ENCODE measurements at places on chromosomes 5 and 9.
A peak's percentile ranks its signal among the peaks of the same experiment; 100 is the strongest.

DNA sequence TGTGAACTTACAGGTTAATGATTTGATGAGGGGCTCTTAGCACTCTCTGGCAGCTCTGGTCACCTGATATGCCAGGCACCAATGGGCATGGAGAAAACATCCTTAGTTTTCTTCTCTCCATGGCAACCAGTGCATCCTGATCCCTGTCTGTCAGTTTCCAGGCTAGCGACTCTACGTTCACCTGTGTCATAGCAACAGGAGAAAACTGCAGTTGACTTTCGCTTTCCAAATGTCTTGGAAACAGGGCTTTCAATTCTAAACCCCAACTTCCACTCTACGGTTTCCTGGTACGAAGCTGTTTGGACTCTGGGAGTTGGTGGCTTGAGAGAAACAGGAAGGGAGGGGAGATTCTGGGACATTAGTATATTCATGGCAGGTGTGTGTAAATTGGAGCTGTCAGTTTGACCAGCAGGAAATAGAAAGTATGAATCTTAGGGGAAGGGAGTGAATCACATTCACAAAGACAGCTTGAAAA lies 74.4 kb downstream of the SLC28A3 start:
- peak; percentile 8 for DNase-seq

DNA sequence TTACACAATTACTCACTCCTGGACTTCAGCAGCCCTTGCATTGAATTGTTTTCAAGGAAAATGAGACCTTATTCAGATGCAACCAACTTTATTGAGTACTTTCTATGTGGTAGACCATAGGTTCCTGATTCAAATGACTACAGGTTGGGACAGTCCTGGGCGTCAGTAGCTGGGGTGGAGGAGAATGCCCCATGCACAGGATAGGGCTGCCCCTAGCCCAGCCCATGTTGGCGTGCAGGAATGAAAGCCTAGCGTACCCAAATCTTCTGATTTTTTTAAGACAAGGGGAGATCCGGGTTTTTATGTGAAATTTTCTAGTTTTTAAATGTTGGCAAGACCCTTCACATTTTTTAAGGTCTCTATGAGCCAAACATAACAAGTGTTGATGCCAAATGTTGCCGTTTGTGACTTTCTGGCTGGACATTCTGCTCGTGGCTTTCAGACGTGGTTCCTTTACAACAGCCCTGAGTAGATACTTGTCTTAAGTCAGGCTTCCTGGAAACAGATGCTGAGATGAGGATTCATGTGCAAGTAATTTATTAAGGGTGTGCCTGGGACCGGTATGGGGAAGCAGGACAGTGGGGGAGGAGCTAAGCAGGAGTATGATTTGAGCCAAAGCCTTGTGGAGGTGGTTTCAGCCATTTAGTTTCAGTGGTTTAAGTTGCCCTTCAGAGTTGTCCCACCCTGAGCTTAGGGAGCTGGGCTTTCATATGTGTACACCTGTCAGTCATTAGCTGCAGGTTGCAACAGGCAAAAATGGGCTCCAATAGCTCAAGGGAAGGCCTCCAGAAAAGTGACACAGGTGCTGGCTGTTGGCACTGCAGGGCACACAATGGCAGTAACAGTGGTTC lies 154.1 kb downstream of the NTRK2 start:
- no peak for DNase-seq

DNA sequence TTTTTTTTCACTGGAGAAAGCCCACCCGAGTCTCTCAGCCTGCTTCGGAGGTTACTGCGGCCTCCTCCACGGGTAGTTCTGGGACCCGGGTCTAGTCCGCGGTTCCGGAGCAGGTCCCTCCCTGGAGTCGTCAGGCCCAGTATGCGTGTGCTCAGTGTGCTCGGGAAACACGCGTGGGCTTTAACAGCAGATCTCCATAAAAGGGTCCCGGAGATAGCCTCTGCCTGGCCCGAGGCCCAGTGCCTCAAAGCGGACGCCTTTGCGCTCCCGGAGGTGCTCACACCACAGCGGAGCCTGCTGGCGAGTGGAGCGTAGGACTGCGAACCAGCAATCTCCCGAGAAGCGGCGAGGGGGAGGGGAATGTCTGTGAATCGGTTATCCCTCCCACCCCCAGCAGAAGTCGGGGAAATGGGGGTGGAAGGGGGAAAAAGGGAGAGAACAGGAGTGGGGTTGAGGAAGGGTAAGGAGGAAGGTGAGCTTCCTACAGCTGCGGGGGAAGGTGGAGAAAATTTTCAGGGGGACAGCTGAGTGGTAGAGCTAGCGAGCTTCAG lies 28.7 kb downstream of the CDKN2A start:
- DNase-seq = peak; percentile 23

DNA sequence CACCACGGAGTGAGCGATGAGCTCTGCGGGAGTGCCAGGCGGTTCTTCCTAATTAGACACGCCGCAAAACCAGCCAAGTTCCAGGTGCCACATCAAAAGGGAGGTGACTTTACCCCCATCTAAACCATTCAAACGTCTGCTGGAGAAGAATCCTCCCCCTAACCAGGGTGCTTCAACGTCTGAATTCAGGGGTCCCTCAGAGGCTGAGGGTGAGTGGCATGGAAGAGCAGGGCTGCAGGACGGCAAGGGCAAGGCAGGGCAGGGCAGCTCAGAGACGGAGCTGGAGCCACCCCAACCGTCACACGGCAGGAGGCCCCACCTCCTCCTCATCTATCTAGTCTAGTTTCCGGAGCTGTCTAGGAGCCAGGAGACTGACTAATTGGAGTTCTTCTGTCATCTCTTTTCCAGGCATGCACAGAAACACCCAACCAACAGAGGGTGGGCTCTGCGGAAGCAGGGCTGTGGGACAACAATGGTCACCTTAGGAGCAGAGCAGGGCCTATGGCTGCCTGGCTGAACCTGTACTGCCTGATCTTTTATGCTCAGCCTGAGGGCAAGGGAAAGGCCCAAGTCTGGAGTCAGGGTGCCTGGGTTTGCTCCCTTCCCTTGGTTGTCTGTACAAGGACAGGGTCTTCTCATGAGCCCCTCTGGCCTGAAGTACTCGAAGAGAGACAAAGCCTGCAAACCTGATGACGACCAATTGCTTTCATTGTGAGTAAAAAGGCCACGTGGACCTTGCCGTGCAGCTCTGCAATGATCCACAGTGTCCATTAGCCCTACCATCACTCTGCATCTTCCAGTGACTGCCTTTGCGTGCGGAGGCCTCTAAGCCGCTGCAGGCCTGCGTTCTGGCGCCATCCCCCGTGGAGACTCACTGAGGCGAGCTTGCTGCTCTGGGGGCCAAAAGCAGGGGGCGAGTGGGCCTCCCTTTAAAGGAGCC lies 81.0 kb upstream of the SLC25A51 start:
- DNase-seq = no peak

DNA sequence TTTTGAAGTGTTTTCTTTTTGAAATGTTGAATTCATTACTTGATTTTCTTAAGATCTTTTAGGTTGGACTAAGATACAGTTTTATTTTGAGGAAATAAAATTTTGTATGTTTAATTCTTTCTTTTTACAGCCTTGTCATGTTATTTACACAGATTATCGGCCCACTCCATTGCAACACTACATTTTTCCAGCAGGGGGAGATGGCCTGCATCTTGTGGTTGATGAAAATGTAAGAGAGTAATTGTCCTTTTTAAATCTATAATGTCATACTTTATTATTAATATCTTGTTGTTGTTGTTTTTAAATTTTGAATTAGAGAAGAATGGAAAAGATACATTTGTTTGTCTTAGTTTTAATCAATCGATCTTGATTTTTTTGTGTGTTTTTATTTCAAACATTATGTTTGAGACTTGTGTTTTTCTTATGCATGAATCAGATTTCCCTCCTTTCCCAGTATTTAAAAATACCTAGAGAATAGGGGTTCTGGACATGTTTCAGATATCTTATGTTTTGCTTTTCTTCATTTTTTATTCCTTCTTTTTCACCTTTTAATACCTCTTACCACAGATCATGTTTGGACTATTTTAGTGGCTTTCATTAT lies 36.7 kb downstream of the MTREX start:
- peak; percentile 41 for DNase-seq

DNA sequence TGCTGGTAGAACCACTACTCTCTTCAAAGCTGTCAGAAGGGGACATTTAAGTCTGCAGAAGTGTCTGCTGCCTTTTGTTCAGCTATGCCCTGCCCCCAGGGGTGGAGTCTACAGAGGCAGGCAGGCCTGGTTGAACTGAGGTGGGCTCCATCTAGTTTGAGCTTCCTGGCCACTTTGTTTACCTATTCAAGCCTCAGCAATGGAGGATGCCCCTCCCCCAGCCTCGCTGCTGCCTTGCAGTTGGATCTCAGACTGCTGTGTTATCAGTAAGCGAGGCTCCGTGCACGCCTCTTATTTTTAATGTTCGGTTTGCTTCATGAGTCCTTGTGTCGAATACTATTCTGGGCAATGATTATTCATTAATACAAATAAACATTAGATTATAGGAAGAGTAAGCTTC lies 3.1 kb upstream of the SLC27A6 start:
- DNase-seq = no peak
